ENCODE measurements at places on chromosomes 5 and 9.

DNA sequence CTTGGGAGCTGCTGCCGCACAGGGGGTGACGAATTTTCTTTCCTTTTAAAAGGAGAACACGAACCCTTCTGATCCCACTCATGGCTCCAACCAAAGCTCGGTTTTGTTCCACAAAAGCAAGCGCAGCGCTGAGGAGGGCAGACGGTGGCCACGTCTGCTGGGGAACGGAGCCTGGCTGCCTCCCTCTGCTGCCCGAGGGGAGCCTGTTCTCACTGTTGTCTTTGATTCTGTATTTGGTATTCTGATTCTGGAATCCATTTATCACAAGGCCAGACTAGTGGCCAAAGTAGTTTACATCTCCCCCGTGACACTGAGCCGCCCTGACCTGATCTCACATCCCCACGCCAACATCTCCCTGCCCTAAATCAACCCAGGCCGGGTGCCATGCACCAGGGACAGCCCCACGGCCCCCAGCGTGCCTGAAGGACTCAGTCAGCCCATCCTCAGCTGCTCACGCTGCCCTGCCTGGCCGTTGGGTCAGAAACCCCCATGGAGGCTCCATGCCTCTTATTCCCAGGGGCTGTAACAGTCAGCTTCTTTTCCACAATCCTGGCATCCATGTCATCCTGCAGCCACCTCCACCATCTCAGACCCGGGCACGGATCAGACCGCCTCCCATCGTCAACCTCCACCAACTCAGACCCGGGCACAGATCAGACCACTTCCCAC, 6.7 kb upstream of the NSMF start:
- DNase-seq, result no peak

- peak; percentile 80 for DNase-seq
Measured at GRCh38 chr5:65059681-65060598, 291.2 kb downstream of the CWC27 start.

DNA sequence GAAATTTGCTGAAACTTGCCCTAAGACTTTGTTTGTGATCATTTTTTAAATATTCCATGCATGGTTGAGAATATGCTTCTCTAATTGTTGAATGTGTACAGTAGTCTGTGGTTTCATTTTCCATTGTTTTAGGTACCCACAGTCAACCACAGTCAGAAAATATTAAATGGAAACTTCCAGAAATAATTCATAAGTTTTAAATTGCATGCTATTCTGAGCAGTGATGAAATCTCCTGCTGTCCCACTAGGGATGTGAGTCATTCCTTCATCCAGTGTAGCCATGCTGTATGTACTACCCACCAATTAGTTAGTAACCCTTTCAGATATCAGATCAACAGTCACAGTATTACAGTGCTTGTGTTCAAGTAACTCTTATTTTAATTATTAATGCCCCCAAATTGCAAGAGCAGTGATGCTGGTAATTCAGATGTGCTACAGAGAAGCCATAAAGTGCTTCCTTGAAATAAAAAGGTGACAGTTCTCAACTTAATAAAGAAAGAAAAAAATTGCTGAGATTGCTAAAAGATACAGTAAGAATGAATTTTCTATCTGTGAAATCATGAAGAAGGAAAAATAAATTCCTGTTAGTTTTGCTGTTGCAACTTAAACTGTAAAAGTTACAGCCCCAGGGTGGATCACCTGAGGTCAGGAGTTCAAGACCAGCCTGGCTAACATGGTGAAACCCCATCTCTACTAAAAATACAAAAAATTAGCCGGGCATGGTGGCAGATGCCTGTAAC, 79.9 kb upstream of the FBXL17 start:
- peak; percentile 49 for DNase-seq

DNA sequence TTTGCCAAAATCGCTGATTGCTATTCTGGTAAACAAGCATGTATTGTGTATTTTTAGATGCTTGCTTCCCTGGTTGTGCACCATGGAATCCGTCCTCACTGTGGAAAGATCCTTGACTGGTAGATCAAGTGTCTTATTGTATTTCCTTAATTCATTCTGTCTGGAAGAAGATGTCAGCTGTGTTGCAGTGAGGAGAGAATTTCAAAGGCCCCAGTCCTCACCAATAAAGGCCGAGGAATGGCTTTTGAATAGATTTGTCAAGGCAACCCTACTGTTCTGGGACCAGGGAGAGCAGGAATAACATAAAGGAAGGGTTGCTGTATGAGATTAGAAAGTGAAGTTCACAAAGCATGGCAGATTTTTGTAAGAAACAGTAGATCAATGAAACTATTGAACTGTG, 36.2 kb upstream of the POU5F2 start:
- DNase-seq, result no peak

DNA sequence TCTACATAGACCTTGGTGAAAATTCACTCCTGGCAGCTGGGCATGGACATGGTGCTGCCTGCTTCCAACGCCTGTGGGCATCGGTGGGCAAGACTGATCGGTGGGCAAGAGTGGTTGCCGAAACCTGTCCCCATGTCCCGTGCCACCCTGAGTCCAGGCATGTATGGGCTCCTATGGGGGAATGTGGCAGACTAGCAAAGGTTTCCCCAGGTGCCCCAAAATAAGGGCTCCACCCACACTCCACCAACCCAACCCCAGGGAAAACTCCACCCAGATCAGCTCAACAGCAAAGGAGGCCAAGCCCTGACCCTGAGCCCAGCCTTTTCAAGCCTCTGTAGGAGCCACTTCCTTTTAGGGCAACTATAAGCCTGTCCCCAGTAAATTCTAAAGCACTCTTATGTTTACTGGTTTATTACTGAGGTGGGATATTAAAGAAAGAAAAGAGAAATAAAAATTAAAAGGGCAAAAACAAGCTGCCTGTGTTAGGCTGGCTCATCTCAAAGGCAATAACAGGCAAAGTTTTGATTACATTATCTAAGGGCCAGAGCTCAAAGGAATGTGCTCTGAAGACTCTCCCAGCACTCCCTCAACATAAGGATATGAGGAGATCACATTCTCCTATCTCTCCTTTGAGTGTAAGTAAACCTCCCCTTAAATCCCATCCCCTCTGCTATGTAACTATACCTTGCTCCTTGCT, 8.9 kb upstream of the SPATA31E1 start:
- DNase-seq, result no peak

DNA sequence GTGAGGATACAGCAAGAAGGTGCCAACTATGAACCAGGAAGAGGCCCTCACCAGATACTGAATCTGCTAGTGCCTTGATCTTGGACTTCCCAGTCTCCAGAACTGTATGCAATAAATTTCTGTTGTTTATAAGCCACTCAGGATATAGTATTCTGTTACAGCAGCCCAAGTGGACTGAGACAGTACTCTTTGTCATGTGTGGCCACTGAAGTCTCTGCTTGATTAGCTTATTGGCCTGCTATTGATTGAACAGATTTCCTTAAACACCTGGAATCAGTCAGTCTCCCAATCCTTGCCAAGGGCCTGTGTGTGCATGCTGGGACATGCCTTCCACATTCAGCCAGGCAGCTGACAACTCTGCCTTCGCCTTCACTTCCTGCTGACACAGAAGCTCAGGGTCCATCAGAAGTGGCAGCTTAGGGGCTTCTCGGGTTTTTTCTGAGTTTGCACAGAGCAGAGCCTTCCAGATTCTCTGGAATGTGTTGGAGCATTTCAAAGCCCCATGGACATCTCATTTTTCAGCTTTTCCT, 13.7 kb upstream of the ROR2 start:
- DNase-seq, result no peak

- peak; percentile 54 for DNase-seq
Measured at GRCh38 chr9:91421971-91422757, 1.5 kb downstream of the NFIL3 start.

DNA sequence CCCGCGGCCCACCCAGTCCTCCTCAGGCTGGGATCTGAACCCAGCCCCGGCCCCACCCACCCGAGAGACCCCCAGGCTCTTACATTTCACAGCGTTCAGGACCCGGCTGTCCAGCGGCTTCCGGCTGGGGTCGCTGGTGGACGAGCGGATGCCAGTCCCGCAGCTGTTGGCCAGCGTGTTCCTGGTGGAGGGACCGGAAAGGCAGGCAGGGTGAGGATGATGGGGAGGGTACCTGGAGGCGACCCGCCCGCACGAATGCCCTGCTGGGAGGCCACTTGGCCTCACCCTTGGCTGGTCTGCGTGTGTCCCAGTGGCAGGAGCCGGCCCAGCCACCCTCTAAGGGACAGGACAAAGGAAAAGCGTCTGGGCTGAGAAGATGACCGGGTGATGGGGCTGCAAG, 51.9 kb upstream of the UBAC1 start:
- DNase-seq, result no peak

DNA sequence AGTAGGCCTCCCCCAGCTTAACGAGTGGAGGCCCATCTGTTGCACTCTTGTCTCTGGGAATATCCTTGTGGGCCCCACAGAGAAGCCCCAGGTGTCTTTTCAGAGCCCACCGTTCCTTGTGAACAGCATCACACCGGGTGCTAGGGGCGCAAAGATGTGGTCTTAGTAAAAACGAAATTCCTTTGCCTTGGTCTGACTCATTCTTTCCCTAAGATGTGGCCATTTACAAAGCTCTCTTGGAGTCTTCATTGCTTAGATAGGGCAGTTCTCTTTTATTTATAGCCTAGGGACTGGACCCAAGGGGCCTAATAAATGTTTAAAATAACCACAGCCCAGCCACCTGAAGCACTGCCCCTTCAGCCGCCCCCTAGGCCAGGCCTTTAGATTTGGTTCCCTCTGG, 52.8 kb upstream of the RPL26L1 start:
- DNase-seq, result peak; percentile 75

GRCh38 chr9:86337469-86338108, 16.6 kb downstream of the TUT7 start:
- DNase-seq, result no peak

- DNase-seq, result peak; percentile 14
Measured at GRCh38 chr9:97773091-97773490, 76.0 kb upstream of the XPA start.

DNA sequence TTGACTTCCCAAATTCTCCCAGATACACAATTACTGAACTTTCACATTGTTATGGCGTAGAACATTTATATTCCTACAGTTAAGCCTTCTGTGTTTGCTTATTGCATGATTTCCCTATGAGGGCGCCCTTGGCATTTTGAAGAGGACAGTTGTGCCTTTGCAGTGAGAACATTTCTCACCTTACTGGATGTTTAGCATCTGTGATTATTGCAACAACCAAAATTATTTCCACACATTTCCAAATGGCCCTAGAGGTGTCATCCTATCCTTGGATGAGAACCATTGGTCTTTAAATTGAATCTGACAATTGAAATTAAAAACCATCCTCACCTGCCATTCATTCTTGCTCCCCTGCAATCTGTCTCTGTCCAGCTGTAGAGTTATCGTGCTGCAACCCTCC, 104.0 kb downstream of the MAMDC2 start:
- no peak for DNase-seq

GRCh38 chr9:123049589-123050222, 16.2 kb downstream of the GPR21 start:
- DNase-seq, result peak; percentile 86

GRCh38 chr5:102539562-102539961, 40.8 kb upstream of the SLCO6A1 start:
- DNase-seq, result peak; percentile 27

GRCh38 chr9:107945493-107945892, 455.9 kb upstream of the KLF4 start:
- no peak for DNase-seq

All from cardiac fibroblast (primary cell).